NCI-H1105 treated with DMSO at 0.1 percent for 48 hours (cell line): ENCODE measurements at places on chromosomes 4 and X.

DNA sequence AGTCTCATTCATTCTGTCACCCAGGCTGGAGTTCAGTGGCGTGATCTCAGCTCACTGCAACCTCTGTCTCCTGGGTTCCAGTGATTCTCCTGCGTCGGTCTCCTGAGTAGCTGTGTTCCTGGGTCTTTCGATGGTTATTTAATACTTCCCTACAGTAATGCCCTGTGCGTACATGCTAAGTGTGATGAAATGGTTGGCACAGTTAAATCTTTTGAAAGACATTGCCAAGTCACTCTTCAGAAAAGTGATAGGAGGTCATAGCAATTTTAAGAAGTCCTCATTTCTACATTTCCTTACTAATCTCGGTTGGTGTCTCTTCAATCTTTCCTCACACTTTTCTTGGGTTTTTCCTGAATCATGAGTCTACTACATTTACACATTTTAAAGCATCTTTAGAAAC, 14.4 kb downstream of the HTT-AS start:
- no peak for DNase-seq

DNA sequence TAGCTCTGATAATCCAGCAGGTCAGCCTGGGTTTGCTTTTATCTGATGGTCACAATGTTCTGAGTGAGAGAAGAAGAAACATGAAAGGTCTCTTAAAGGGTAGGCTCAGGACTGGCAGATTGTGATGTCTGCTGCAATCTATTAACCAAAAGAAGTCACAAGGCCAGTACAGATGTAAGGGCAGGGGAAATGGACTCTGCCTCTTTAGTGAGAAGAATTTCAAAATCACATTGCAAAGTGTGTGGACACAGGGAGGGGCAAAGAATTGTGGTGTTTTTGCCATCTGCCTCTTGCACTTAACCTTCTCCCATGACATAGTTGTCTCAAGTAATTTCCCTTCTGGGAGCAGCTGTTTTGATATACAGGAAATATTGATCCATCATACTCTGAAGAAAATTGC, 40.9 kb downstream of the IL1RAPL1 start:
- no peak for DNase-seq

- DNase-seq: peak; percentile 57
Observed at GRCh38 chr4:26081795-26082498, 167.9 kb downstream of the SMIM20 start.

DNA sequence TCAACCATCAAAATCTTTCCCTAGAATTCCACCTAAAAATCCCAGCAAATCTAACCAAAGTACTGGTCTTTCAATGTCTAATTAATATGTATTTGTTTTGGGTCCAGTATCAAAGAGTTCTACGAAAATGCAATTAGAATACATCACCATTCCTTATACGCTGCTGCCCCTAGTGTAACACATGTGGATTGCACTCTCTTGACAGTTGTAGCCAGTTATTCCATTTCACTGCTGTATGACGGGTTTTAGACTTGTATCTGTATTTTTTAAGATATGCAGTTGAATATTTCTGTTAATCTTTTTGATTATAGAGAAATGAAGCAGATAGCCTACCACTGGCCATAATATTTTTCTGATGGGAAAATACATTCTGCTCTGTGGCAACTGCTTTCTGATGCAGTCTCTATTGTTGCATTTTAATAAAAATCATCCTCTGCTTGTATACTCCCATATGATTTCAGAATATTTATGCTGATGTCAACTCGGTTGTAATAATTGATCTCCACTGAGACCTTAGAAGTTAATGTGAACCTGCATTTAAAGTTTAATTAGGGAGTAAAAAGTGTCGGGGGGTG, 17.1 kb upstream of the PAGE2B start:
- peak; percentile 56 for DNase-seq

GRCh38 chr4:5142726-5143125, 91.4 kb downstream of the STK32B start:
- DNase-seq: no peak
